COR-L47 (cell line): ENCODE measurements at places on chromosomes 16 and 17.

GRCh38 chr16:83817022-83817421, 9.2 kb downstream of the HSBP1 start:
- no peak for DNase-seq

- DNase-seq, result no peak
Measured at GRCh38 chr17:50475362-50475761, 3.3 kb upstream of the RSAD1 start.

- no peak for DNase-seq
Measured at GRCh38 chr17:78103311-78103710, 25.2 kb downstream of the TMC6 start.

GRCh38 chr16:49524947-49525315, 151.3 kb downstream of the C16orf78 start:
- DNase-seq, result no peak

- DNase-seq, result no peak
Measured at GRCh38 chr17:45692661-45693060, 91.5 kb upstream of the CRHR1 start.

GRCh38 chr17:55433029-55433628, 11.5 kb upstream of the MMD start:
- no peak for DNase-seq

- DNase-seq, result no peak
Measured at GRCh38 chr16:55389426-55390073, 65.5 kb downstream of the IRX6 start.

- DNase-seq, result no peak
Measured at GRCh38 chr17:74525781-74526288, 5.4 kb downstream of the CD300LB start.

- DNase-seq, result no peak
Measured at GRCh38 chr16:89981414-89981813, 32.9 kb downstream of the DEF8 start.

DNA sequence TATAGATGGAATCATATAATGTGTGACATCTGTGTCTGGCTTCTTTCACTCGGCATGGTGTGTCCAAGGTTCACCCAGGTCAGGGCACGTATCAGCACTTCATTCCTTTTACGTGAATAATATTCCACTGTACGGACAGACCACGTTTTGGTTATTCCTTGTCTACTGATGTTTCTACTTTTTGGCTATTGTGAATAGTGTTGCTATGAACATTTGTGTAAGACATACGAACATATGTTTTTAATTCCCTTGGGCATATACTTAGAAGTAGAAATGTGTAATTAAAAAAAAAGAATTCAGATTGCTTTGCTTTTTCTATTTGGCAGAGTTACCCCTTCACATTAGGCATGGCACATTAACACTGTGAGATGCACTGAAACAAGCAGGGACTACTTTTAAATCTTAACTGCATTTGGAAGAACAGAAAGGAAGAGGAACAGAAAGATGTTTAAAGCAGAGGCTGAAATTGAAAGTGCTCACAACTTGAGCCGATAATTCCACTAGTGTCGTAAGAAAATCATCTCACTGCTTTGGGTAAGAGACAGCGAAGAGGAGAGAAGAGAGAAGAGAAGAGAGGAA, 105.3 kb downstream of the VPS53 start:
- DNase-seq, result no peak
